ENCODE measurements at places on chromosomes 7 and 10. TPM values are rescaled to one million over a fixed set of nuclear protein-coding genes. Genes with fewer than 3 reads are reported as not detected.

SLIT1 gene
- total RNA-seq = 0.12 TPM

DNA sequence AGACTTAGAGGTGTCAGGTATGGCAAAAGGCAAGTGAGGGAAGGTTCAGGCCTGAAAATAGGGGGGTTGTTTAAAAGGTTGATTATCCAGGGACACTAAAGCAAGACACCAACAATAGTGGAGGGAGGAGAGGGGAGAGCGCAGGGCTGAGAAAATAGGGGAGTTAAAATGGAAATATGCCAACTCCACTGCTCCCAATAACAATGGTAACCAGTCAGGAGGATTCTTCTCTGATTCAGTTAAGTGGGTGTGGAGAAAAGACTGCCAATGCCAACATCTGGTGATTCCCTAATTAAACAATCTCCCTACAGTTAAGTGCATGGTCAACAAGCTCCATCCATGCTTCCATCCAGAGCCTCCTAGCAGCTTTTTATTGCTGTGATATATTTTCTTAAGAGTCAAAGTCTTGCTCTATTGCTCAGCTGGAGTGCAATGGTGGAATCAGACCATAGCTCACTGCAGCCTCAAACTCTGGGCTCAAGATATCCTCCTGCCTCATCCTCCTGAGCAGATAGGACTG is 183.3 kb downstream of the JAZF1 start:
- DNase-seq = no peak

GRCh38 chr7:38312821-38313220 is 39.4 kb upstream of the TARP start:
- DNase-seq = peak; percentile 25

BLNK gene
- total RNA-seq = not detected

- no peak for DNase-seq
These were observed 54.5 kb downstream of the TSPAN15 start for GRCh38 chr10:69505636-69506318.

SEMA3A gene
- total RNA-seq = 4.3 TPM

ENO4 gene
- total RNA-seq = not detected

DNA sequence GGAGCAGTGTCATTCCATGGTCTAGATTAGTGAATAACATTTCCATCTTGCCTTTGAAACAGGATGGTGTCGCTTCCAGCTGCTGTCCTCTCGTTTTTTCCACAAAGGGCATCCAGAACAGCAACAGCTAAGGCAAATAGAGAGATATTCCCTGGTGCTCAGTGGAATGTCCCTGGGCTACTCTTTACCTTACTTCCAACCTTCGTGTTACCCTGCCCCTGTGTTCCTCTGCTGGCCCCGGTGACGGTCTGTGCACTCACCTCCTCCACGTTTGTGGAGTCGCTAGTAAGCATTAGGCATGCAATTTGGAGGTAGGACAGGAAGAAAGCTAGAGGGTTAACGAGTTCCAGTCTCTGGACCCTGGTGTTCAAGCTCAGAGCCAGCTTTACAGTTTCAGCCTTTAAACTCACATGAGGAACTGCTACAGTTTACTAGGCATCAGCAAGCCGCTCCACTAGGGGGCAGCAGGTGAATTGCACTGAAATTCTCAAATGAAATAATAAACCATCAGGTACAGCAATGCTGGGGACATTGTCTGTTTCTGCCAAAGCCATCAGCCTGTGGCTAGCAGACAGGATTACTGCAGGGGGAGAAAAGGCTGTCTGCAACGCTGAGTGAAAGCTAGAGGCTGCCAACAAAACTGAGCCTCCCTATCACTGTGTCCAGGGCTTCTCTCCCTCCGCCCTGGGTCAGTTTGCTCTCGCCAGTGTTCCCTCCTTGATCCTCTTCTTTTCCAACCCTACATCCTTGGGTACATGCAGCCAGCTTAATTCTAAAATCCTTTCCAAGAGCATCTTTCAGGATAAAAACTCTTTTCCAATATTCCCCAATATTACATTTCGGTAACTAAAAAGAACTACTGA is 9.0 kb downstream of the MRPL32 start:
- DNase-seq = peak; percentile 68

ENKUR gene
- 0.10 TPM for total RNA-seq

DNA sequence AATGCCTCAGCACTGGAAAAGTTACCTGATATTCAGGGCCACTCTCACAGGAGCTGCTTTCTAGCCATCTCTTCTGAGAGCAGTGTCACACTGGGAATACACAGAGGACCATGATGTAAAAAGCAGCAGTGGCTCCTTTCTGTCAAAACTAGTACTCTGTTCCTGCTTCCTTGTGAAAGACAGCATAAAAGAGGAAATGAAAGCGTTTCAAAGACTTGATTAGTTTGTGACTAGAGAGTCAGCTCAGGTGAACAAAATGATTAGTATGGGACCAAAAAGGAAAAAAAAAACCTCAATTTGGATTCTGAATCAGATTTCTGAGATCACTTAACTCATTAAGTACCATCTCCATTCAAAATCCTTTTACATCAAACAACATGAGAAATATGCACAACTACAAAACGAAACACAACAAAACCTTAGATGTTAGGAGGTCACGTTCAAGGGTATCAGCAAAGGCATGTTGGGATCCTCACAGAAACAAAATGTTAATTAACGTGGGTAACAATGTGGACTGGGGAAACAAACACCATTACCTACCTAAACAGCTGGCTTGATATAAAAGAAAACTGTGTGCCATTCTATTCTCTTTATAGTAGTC is 103.7 kb downstream of the MACC1 start:
- no peak for DNase-seq
